Right renal pelvis (tissue), 4 donors: ENCODE measurements at places on chromosomes 4 and X.

DNA sequence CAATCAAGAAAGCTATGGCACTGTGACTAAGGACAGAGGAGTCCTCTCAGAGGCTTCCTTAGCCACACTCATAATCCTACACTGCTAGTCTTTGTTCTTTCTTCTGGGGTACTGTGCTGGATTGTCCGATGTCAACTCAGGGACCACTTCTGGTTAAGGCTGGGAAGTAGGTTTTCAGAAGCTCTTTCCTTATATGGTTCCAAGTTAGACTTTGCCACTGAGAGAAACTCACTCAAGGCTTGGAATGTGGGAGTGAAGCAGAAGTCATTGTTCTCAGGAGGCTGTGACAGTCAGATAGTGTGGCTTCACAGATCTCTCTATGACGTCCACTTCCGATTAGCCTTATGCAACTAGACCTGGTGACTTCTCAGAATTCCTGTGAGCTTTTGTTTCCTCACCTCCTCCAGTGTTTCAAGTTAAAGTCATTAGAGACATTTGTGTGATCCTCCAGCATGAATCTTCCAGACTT is 317.3 kb upstream of the F9 start:
- DNase-seq, result no peak

GRCh38 chrX:9765072-9765736 is 443 bp downstream of the GPR143 start:
- DNase-seq, result no peak

GRCh38 chr4:81685104-81685503 is 213.4 kb upstream of the RASGEF1B start:
- DNase-seq, result no peak

GRCh38 chr4:6154875-6155274 is 45.5 kb downstream of the JAKMIP1 start:
- no peak for DNase-seq

GRCh38 chr4:145884775-145885174 is 53.8 kb downstream of the ZNF827 start:
- DNase-seq, result no peak

DNA sequence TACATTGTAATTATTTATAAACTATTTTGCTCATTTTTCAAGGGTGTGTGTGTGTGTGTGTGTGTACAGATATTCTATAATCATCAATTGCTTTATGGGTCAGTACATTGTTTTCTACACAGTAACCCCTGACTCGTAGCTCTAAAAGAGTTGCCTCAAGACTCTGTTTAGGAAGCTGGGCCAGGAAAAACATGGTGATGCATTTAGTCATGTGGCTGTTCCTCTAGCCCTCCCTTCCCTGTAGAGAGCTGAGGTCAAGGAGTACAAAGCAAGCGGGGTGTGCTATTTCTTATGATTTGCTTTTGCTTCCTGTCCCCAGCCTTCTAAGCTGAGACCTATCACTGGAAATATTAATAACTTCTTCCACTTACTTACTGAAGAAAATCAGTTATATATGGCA is 34.8 kb upstream of the SPANXD start:
- DNase-seq, result no peak

DNA sequence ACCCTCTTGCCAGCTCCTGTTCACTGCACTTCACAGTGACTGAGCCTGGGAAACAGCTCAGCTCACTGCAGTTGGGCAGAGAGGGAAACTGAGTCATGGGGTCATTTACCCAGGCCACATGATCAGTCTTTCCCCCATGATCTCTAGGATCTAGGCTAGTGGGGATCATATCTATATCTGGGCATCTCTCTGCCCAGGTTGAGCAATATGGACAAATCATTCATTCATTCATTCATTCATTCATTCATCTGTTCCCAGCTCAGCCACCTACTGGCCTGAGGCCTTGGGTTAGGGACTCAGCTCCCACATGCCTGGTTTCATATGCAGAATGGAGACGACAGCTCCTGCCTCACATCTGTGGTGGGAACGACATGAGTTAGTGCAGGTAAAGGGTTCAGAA is 45.3 kb upstream of the HMX1 start:
- DNase-seq, result no peak

DNA sequence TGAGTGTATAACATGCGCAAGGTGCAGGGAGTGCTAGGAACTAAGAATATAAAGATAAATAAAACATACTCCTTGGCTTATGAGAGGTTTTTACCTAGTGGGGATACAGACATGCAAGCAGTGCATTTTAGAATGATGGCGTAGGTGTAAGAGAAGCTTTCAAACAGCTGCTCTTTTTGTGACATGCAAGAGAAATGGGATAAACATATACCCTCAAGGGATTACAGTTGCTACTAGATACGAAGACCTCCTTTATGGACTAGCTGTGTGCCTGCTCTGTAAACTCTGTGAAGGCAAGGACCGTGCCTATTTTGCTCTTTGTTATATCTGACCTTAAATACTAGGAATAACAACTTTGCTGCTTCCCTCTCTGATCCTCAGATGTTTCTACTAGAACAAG is 39.0 kb upstream of the SLITRK4 start:
- no peak for DNase-seq

DNA sequence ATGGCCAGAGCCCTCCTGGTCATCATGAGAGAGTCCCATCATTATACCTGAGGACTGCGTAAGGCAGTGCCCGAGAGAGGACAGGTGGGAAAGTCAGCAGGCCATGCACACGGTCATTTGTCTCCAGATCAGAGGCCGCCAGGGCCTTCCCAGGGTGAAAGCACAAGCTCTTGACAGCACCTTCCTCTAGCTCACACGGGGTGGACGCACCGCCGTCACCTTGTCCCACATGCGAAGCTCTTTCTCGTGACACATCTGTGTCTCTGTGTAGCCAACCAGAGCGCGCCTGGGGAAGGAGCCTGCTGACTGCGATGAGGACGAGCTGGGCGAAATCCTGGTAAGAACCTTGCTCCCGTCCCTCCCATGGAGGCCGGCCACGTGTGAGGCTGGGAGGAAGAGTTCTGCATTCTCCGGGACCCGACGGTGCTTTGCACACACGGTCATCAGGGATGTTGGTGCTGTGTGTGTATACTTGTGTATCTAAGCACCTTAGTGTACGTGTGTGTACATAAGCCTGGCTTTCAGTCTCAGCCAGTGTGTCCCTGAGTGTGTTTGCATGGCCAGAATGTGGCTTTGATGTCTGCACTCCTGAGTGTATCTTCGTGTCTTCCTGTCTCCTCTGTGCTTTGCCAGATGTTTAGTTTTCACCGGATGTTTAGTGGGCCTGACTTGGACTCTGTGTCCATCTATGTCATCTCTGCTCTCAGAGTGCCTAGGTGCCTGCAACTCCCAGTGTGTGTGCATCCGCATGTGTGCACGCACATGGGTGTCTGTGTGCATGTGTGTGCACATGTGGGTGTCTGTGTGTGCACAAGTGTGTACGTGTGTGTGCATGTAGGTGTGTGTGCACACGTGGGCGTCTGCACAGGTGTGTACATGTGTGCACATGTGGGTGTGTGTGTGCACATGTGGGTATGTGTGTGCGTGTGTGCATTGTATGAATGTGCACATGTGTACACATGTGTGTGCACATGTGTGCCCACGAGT is 15.1 kb downstream of the ATP5ME start:
- no peak for DNase-seq
